ENCODE measurements at places on chromosomes 4 and X.

DNA sequence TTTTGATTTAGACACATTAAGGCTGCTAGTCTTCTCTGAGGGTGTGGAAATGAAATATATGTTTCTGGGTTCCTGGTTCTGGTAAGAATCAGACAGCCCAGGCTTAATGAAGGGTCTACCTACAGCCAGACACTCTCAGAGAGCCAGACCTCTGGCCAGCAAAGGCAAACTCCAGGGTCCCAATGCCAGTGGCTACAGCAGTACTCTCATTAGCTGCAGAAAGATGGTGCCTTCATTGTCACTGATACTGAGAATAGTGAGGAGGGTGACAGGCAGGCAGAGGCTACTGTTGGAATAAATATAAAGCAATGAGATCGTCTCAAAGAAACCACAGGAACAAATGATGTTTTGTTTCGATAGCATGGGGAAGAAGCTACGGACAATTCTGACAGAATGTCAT, 437.6 kb downstream of the GPM6A start:
- DNase-seq = no peak

DNA sequence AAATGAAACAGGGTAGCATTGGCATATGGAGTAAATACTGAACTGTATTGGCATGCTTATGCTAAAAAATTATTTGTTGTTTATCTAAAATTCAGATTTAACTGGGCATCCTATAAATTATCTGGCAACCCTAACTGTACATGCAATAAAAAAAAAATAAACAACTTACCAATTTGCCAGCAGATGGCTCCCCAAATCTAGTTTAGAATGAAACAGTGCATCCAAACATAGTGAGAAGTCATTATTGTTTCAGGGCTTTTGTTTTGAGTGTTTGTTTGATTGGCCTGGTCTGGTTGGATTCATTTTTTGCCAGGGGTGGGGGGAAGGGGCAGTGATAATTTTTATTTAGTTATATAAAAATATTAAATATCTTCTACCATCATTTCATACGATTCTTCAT, 12.8 kb upstream of the NSUN7 start:
- no peak for DNase-seq

DNA sequence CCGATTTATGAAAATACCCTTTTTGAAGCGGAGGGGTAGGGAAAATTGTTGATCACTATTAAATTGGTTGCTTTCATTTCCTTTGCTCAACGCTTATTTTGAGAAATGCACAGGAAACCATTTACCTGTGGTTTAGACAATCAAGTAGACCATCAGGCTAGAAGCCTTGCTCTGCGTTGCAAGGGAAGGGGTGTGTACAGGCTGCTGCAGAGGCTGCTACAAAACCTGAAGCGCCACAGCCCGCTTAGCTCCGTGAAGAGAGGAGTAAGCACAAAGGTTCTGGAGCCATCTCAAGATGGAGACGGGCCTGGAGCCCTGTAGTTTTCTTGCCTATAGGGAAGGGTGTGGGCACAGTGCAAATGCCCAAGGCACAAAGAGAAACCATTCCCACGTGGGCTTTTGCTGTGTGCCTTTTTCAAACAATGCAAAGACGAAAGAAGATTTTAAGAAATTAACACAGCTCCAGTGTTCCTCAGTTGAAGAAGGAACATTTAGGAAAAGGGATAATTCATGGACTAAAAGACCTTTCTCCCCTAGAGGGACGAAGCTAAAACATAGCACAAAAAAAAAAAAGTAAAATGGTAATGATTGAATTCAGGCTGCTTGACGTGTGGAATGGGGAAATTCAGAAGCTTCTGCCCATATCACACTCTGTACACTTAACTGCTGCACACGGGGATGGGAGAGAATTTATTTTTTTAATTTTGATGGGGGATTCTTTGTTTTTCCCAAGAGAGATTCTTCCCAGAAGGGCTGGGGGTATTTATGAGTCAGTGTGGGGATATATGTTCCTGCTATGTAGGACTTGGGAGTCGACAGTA, 3.5 kb downstream of the TMSB4X start:
- DNase-seq = no peak

- DNase-seq = no peak
Observed at GRCh38 chr4:118270492-118270891, 82.3 kb downstream of the PRSS12 start.
